ENCODE measurements at places on chromosomes 4 and X.
A peak's percentile ranks its signal among the peaks of the same experiment; 100 is the strongest.

DNA sequence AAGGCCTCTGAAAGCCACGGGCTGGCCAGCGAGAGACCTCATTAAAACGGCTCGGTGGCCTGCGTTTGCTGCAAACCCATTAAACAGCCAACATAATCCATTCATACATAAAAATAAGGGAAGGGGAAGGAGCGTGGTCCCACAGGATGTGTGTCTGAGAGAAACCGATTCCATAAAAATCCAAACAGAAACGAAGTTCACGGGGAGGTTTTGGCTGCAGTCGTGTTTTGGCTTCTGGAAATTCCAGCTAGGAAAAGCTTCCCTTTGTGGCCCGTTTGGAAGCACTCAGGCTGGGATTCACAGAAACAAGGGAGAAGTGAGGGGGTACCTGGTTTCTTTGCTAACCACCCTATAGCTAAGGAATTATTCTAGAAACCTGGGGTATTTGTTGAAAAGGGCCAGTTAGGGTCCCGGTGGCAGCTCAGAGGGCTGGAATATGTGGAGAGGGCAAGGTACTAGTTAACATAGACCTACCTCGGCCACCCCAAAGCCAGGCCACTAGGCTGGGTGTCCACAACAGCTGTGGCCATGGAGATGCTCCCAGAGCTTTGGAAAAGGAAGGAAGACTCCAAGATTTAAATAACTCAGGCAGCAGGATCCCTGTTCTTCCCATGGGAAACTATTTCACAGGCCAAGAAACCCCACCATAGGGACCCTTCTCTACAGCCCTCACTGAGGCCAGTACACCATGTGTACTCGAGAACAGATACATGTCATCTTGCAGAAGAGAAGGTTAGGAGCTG is 166.8 kb downstream of the BCOR start:
- DNase-seq, result no peak

GRCh38 chrX:57752866-57753265 is 72.8 kb upstream of the NLRP2B start:
- DNase-seq, result no peak

- peak; percentile 1 for DNase-seq
These were observed 15.0 kb upstream of the RAI2 start for GRCh38 chrX:17876135-17876534.

GRCh38 chrX:101078716-101079598 is at the start of gene TMEM35A:
TSS of gene TMEM35A (plus strand) at chrX:101078879. CDS start at chrX:101079003, 124 bp downstream.
- no peak for DNase-seq

DNA sequence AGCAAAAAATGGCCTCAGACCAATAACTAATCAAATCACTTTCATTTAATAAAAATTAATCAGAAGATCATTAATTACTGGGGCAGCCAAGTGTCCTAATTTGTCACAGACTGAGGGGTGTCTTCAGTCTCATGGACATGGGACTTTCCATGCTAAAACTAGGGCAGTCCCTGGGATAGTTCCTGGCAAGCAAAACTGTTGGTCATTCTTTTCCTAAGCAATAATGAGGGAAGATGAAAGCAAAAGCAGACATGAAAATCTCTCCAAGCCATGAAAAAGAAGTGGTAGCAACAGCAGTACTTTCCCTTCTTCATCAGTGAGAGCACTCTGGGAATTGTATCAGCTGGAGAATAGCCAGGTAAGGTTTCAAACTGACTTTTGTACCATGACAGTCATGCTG is 3.7 kb upstream of the ANTXR2 start:
- no peak for DNase-seq

GRCh38 chr4:76596713-76597112 is 161.7 kb downstream of the SHROOM3 start:
- no peak for DNase-seq

- DNase-seq, result peak; percentile 60
These were observed 32.9 kb downstream of the HOPX start for GRCh38 chr4:56648021-56648823.

DNA sequence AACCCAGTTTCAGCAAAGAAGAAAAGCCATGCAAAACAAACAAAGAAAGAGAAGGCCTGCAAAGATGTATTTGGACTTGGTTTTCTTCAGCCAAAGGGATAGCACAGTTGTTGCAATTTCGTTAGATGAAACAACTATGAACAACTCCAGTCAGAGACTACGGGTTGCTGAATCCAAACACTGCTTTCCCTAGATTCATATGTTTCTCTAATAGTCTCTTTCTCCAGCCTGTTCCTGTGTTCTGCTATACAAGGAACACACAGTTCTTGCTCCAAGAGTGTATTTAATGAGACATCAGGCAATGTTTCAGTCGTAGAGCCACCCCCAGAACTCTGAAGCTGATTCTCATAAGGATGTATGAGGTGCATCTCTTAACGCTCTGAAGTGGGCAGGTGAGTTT is 162.5 kb upstream of the TBL1X start:
- DNase-seq, result no peak

- no peak for DNase-seq
These were observed 209.8 kb upstream of the NOCT start for GRCh38 chr4:138805736-138806135.

- DNase-seq, result no peak
These were observed 467 bp downstream of the HSD17B11 start for GRCh38 chr4:87390551-87390890.

GRCh38 chrX:136259543-136259942 is 8.3 kb upstream of the MAP7D3 start:
- DNase-seq, result peak; percentile 90

- no peak for DNase-seq
These were observed 22.5 kb downstream of the PTTG2 start for GRCh38 chr4:37982736-37983135.

- no peak for DNase-seq
These were observed 39.3 kb upstream of the TADA2B start for GRCh38 chr4:7003879-7004240.

DNA sequence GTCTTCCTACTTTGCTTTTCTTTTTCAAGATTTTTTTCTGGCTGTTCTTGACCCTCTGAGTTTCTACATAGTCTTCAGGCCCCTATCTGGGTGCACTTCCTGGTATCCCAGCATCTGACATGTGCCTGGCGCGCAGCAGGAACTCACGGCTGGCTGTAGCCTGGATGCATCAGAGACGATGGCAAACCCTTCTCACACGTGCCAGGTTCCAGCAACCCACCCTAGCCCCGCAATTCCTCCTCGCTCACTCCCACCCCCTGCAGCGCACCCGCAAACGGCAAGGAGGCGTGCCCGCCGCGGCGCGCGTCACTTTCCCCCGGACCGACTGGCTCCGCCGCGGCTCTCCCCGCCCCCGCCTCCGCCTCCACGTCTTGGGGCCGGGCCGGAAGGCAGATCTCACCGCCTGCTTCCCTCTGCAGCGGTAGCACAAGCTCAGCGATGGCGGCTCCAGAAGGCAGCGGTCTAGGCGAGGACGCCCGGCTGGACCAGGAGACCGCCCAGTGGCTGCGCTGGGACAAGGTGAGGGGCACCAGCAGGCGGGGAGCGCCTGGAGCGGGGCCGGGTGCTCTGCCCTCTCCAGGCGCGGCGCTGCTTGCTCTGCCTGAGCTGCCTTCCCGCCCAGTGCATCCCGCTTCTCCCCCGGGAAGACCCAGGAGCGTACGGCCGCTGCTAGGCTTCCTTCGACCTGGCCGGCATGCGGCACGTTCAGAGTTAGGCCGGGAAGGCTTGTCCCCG is at the start of gene PGM2:
PGM2 (plus strand) TSS at position 392 of the 735 bp plus-strand sequence; CDS start at position 439, 47 bp downstream.
- DNase-seq, result peak; percentile 93

DNA sequence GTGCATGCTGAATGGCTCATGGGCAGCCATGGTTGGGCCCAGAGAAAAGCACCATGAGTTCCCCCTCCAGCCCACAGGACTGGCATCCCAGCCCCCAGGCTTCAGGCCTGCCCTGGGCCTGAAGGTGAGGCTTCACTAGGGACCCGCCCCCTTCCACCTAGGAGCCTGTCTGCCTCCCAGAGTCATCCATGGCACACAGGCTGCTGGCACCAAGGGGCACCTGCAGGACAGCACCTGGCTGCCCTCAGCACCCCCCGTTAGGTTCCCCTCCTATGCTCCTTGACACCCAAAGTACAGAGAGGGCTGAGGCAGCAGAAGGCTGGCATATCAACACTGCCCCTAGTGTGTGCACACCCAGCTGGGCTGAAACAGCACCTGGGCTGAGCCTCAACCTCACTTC is 566.7 kb upstream of the PCDH7 start:
- DNase-seq, result no peak

- no peak for DNase-seq
These were observed 89.8 kb downstream of the COMMD8 start for GRCh38 chr4:47373709-47374108.

DNA sequence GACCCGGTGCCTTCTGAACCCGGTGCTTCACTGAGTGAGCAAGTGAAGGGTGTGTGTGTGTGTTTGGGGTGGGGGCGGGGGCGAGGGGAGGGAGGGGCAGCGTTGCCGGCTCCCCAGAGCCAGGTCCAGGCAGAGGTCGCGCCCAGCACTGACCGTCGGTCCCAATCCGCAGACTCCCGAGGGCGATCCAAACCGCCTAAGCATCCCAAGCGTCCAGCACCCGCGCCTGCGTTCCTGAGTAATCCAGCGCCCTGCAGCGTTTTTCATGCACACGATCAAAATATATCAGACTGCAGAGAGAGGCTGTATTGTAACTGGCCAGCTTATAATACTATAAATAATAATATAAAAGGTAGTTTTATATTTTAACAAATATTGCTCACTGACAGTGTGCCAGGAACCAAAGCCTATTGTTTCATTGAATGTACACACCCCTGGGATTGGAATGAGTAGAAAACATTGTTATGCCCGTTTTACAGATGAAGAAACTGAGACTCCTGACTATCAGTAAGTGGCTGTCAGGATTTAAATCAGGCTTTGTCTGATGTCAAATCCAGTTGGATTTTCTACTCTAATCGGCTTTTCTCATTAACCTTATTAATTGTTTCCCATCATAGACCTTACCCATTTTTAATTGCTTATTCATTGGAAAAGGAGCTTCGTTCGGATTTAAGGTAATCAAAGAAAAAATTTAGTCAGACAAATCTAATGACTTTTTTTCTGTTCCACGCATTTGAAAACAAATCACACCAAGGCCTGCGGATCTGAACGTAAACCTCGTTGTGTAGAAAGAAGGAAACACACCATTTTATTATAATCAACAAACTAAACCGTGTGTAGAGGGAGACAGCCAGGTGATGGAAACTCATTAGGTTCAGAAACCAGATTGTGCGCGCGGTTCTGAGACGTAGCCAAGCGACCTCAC is 4.0 kb upstream of the NKX3-2 start:
- no peak for DNase-seq
